ENCODE measurements at places on chromosomes 11 and 22.

- no peak for DNase-seq
Measured at GRCh38 chr11:121615501-121615900, 162.7 kb upstream of the SORL1-AS1 start.

DNA sequence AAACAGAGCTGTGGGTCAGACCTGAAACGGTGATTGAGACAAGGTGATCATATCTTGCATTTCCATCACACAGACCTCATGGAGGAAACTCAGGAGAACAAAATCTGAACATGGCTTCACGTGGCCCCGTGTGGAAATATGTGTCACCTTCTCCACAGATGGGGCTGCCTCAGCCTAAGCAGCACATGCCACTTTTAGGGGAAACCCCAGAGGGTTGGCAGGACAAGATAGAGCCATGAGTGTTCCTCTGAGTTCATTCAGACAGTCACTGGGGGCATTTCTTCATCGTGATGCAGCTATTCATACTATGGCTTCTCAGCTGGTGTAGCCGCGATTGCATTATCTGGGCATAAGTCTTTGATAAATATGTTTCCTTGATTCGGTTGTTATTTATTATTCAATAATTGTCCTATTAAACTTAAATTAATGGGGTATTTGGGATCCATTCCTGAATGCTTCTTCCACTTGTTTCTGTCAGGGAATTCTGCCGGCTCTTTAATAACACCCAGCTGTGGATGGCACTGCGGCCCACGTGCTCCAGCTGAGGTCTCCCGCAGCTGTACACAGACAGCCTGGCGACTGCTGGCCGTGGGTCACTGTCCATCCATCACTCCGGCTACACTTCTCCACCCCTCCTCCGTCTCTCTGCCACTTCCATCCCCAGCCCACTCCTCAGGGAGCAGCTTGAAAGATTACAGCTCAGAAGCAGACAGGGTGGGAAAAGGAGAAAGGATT is 485.1 kb downstream of the OPCML start:
- DNase-seq, result no peak

GRCh38 chr11:29343465-29344333 is 673.1 kb downstream of the KCNA4 start:
- DNase-seq, result peak; percentile 44

DNA sequence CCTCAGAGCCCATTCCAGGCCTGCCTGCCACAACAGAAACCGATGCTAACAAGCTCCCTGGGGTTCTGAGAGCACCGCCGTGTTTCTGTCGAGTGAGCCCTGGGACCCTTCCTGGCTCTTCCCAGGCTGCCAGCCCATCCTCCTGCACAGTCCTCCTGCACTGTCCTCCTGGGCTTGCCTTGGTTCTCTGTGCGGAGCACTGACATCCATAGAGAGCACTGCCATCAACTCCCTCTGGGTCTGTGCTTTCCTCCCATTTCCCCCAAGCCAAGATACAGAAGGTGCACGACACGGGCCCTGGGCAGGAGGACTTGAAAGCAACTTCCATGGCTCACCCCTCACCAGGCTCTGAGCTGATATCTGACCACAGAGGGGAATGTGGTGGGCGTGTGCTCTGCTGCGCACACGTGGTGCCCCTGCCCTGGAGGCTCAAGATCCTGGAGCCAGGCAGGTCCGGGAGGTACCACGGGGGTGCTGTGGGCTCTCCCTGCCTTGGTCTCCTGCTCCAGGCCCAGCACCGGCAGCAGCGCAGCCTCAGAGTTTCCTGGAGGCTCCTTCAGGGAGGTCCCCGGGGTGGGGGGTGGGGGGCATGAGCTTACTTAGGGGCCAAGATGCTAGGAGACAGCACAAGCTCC is 304.2 kb downstream of the BRD1 start:
- DNase-seq, result no peak

DNA sequence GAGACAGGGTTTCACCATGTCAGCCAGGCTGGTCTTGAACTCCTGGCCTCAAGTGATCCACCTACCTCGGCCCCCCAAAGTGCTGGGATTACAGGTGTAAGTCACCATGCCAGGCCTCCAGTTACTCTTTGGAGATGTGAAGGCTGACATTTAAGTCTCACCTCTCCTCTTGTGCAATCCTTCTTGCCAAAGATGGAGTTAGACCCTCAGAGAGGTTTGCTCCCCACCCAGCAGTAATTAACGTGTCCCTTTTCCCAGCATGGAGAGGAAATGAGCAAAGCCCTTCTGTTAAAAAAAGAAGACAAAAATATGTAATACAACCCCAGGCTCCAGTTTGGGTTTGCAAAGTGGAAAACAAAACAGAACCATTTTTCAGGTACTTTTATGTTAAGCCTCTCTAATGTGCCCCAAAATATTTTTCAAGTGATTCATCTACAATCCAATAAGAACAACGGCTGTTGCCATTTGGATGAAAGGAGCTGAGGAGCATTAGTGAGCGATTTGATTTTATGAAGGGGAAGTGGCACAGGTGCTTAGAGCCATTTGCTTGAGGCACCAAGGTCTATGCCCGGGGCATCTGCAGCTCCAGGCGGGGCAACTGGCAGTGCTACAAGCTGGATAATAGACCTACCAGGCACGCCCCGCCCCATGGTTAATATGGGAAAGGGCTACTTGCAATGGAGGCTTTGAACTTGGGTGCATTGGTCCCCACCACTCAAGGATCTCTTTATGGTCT is 57.2 kb downstream of the GRIK4 start:
- no peak for DNase-seq

GRCh38 chr11:111726301-111726713 is 39.9 kb downstream of the PPP2R1B start:
- DNase-seq, result peak; percentile 52

- no peak for DNase-seq
Measured at GRCh38 chr11:19775622-19776021, 63.0 kb downstream of the NAV2 start.

DNA sequence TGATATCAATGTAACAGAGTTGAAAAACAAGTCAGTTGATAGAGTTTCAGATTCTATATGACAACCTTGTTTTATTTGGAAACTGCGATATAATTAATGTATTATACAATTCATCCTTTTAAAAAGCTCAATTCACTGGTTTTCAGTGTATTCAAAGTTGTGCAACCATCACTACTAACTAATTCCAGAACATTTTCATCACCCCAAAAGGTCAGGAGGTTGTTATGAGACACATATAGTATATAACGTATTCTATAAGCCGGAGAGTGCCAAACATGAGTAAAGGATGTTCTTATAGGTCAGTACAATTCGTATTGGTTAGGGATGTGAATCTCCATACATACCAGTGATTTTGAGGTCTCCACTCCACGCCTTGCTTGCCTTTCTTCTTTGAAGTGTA is 40.1 kb upstream of the UCP3 start:
- DNase-seq, result no peak

- no peak for DNase-seq
Measured at GRCh38 chr11:36408498-36409136, 101.5 kb downstream of the TRAF6 start.

- DNase-seq, result no peak
Measured at GRCh38 chr11:28535677-28536076, 427.5 kb downstream of the METTL15 start.

DNA sequence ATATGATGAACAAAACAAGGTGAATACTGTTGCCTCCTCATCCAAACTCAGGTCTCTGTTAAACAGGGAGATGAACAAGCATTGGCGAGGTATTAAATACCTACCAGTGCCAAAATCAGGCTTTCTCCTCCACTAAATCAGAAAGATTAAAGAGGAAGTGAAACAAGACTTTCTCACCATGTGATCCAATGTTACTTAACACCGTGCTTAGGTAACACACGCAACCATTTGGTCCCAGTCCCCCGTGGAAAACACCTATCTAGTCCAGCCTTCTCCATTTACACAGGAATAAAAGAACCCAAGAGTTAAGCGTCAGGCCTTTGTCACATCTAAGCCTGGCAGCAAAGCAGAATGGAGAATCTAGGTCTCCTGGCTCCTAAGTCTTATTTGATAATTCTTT is 34.5 kb downstream of the TENM4 start:
- DNase-seq, result no peak

- DNase-seq, result no peak
Measured at GRCh38 chr11:102933627-102934026, 21.9 kb downstream of the MMP13 start.

DNA sequence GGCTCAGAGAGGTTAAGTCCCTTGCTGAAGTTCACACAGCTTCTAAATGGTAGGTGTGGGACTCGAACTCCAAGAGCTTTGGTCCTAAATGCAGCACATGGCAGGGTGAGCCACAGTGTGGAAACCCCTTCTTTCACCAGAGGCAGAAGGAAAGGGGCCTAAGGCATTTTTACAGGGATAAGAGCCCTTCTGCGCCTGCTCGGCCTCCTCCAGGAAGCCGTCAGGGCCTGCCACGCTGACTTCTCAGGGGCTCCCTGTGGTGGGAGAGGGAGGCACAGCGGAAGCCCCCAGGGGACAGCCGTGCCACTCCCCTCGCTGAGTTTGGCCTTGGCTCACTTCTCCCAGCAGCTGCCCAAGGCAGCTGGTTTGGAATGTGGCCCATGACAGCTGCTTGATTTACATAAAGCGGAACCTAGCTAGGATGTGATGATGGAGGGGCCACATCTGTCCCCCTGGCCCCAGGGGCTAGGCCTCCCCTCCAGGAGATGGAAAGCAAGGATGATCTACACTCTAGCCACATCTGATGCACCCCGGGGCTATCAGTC is 35.4 kb downstream of the CD82 start:
- no peak for DNase-seq

DNA sequence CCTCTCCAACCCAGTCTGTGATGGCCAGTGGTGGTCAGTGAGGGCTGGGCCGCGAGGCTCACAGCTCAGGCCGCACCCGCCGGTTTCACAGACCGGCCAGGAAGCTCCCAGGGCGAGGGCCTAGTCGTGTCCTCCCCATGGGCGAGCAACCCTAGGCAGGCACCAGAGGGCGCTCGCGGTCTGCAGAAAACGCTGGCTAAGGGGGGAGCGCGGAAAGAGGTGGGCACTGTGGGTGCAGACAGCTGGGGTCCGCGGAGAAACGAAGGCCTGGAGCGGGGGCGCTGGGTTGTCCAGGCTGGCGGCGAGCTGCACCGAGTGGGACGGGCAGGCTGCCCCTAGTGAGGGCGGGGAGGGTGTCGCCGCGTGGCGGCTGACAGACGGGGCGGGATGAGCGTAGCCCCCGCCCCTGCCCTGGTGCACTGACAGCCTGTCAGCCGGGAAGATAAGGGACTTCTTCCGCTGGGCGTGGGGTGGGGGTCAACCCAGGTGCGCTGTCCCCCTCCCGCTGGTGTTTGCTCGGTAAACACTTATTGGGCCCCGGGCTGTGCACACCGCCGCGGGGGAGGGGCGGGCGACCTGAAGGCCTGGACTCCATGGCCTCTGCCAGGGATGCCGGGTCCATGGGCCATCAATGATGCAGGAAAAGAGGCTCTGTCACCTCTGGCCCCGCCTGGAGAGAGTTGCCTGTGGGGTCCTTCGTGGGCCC is 7.5 kb downstream of the GP1BB start:
- peak; percentile 95 for DNase-seq

- DNase-seq, result no peak
Measured at GRCh38 chr11:2002042-2002776, 4.6 kb upstream of the H19 start.

DNA sequence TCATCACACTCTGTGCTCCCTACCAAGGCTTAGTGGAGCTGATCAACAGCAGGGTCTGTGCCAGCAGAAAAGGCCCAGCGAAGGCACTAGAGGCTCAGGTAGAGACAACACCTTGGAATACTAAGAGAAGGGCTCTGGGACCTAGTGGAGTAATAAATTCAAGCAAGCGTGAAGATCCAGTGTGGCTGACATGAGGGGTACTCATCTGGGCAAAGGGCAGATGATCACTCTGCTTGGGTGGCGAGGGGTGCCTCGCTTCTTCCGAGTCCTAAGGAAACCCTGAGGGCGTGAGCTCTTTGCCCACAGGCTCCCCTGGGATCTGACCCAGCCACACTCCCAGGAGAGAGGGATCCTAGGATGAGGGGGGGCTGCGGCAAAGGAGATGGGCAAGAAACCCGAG is 3.5 kb upstream of the TPBGL start:
- DNase-seq, result no peak

- no peak for DNase-seq
Measured at GRCh38 chr11:10935015-10935559, 77.2 kb upstream of the ZBED5 start.

DNA sequence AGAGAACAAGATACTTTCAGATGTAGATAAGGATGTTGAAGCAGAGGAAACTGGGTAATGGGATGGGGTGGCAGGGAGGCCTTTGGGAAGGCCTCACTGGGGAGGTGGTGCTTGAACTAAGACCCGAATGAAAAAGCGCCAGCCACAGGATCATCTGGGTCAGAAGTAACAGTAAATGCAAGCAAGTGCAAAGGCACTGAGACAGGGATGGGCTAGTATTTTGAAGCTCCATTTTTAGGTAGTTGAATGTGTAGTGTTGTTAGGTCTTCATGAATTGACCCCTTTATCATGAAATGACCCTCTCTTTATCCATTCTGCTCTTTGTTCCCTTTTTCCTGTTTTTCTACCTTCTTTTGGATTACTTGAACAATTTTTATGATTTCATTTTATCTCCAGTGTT is 6.2 kb upstream of the PACS1 start:
- no peak for DNase-seq

GRCh38 chr11:101100601-101101000 is 29.0 kb downstream of the PGR start:
- DNase-seq, result no peak

GRCh38 chr11:9075556-9075955 is 15.8 kb downstream of the SCUBE2 start:
- DNase-seq, result no peak

GRCh38 chr22:25880524-25880923 is 138.5 kb downstream of the MYO18B start:
- no peak for DNase-seq

GRCh38 chr11:115197031-115197430 is 307.2 kb downstream of the CADM1 start:
- DNase-seq, result no peak

DNA sequence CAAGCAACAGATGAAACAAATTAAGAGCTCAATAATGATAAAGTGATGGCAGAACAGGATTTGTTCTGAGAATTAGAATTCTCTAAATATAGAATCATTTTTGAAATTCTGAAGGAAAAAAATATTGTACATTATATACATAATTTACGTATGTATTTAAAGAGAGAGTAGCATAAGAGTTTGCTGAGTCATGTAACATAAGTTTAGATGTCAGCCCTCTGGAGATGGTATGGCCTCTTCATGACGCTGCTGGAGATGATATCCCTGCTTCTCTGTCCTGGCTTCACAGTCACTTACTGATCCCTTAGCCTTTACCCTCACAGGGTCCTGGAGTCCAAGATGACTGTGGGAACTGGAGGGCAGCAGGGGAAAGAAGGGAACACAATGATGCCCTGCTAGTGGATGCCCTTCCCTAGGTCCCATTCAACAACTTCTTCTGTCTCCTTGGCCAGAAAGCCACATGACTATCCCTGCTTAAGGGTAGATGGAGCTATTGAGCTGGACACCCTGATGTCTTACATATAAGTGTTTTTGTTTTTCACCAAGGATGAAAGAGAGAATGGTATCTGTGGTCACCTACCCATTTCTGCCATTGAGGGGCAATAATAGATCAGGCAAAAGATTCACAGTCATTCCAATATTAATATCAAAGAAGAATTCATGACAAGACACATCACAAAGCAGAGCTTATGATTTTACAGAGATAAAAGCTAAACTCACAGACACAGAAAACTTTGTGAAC is 753.1 kb downstream of the TBC1D22A start:
- no peak for DNase-seq
